ENCODE measurements at places on chromosomes 7 and 10.

GRCh38 chr7:36448781-36449379, 59.2 kb downstream of the ANLN start:
- DNase-seq: no peak

GRCh38 chr7:157151626-157152339, 13.1 kb downstream of the UBE3C start:
- DNase-seq: no peak

- no peak for DNase-seq
These were observed 4.1 kb downstream of the EMX2 start for GRCh38 chr10:117546581-117547015.

DNA sequence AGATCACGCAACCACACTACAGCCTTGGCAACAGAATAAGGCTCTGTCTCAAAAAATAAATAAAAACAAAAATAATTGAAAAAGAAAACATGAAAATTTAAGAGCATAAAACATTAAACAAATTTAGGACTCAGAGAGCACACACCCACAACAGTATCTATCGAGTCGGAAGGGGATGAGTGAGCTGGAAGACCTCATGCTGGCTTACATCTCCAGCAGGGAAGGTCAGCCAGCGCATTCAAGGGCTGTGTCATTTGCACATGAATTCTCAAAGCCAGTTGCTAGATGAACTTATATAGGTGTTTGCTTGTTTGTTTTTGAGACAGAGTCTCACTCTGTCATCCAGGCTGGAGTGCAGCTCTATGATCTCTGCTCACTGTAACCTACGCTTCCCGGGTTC, 50.3 kb downstream of the SRRM3 start:
- DNase-seq: no peak

DNA sequence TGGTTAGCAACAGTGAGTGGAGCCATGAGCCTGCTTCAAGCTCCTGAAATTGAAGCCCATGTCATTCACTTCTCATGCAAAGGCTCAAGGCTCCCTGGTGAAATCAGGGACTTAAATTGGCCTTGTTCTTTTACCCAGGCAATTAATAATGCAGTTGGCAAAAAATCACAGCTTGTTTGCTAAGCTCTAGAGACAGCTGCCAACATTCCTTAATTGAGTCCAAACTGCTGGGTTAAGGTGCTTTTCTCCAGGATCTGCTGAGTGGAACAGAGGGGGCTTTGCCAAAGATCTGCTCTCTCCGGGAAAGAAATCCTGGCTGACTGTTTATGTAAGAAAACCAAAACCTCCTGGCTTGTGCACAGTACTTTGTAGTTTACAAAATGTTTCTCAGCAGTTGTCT, 257.6 kb upstream of the GHITM start:
- DNase-seq: no peak

GRCh38 chr7:48548667-48549066, 375.7 kb upstream of the CDC14C start:
- no peak for DNase-seq

DNA sequence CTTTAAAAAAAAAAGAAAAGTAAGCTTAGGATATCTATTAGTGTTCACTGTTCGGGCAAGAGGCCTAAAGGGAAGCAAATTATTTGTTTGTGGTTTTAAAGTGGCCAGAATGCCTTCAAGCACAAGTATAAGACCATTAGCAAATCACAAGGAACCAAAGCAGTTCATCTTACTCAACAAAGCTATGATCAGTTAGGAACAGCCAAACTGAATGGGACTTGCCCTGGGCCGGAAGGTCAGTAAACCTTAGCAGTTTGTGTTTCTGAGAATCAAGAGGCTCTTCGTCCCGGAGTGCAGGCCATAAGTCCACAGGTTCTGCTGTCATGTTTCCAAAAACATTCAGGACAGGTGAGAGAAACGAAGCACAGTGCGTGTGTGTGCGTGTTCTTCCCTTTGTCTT, 4.5 kb downstream of the FBXW4 start:
- DNase-seq: no peak

DNA sequence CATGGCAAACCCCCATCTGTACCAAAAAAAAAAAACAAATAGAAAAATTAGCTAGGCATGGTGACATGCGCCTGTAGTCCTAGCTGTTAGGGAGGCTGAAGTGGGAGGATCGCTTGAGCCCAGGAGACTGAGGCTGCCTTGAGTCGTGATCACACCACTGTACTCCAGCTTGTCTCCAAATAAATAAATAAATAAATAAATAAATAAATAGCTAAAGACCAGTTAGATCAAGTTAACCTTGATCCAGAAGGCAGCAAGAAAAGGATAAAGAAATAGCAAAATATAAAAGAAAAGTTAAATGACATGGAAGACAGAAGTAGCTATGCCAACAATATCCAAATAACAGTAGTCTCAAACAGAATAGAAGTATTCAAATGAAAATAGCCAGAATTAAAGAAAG, 132.2 kb upstream of the SH2B2 start:
- no peak for DNase-seq

DNA sequence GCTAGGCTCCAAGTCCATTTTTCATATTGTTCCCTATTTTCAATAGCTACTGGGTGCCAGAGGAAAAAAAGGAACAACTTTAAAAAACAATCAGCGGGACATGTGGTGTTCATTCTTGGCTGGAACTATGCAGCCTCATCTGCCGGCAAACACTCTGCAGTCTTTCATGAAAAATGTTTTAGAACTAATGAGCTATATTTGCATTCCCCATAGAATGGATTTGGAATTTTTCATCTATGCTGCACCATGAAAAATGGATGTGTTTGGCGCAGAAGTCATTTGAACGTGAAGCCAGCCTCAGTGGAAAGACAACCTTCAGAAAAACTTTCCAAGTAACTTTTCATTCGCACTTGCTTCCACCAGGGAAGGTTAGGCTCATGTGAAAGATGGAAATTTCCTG, 270.5 kb downstream of the SKAP2 start:
- no peak for DNase-seq

- no peak for DNase-seq
These were observed 103.9 kb upstream of the LRRC4 start for GRCh38 chr7:128135159-128135514.

DNA sequence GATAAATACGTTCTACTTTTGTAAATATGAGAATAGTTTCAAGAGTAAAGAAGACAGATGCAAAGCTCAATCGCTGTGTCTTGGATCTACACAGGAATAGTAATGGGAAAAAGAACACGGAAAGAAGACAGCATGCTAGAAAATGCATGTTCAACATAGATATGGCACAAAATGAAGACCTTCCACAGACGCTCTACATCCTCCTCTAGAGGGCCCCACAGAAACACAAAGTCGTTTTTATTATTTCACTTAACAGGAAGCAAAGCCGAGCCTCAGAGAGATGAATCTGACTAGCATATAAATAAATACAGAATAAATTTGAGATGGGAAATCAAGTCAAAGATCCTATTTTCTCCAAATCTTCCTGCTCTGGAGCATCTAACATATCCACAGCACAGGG, 292.6 kb downstream of the PARD3 start:
- DNase-seq: no peak

DNA sequence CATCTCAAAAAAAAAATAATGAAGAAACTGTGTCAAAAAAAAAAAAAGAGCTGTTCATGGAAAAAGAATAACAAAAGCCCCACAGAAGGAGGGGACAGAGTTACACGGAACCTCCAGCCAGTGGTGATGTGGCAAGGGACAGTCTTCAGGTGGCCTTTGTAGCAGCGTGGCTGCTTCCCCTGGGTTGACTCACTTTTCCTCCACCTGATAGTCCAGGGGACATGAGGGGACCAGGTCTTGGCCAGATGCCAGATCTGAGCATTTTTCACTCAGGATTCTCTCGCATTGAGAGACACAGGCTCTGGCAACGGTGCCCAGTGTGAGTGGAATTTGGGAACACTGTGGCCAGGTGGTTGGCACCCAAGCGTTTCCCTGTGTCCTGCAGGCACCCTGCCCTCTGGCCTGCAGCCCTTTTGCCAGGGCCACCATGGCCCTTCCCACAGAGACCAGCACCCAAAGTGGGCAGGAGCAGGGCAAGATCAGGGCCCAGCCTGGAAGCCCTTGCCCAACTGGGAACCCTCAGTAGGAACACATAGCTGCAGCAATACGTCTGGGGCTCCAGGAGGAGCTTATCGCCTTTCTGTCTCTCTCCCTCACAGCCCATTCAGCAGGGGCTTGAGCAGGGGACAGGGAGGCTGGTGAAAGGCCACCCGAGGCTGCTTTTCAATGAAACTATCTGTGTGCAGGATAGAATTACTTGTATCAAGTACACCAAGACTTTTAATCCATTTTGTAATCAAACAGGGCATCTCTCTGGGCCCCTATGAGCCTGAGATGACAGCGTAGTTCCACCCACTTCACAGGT, 159.1 kb downstream of the UBE2H start:
- peak; percentile 34 for DNase-seq

- DNase-seq: no peak
These were observed 76.8 kb downstream of the LANCL2 start for GRCh38 chr7:55441774-55442522.
